ENCODE measurements at places on chromosomes 7 and 10.

GRCh38 chr10:48652344-48652743, 32.3 kb upstream of the WDFY4 start:
- H3K4me1 ChIP-seq = peaks cover 3% of the 10 kb centered on the region
- H3K27me3 ChIP-seq = peaks cover 65% of the 10 kb centered on the region
- no peak overlapping the region for H3K4me3 ChIP-seq

GRCh38 chr7:94245500-94245899, 149.2 kb upstream of the COL1A2 start:
- peaks cover 10% of the 10 kb centered on the region for H3K27me3 ChIP-seq
- DNase-seq = no peak
- no peaks in the 10 kb centered on the region for H3K4me1 ChIP-seq
- H3K27ac ChIP-seq = no peak overlapping the region
- no peak overlapping the region for H3K4me3 ChIP-seq

GRCh38 chr10:124935946-124936345, 6.0 kb upstream of the ZRANB1 start:
- H3K4me1 ChIP-seq = peaks cover 11% of the 10 kb centered on the region
- no peaks in the 10 kb centered on the region for H3K27me3 ChIP-seq
- H3K4me3 ChIP-seq = no peak overlapping the region
- H3K27ac ChIP-seq = peak overlapping the region; percentile 41
- DNase-seq = no peak

DNA sequence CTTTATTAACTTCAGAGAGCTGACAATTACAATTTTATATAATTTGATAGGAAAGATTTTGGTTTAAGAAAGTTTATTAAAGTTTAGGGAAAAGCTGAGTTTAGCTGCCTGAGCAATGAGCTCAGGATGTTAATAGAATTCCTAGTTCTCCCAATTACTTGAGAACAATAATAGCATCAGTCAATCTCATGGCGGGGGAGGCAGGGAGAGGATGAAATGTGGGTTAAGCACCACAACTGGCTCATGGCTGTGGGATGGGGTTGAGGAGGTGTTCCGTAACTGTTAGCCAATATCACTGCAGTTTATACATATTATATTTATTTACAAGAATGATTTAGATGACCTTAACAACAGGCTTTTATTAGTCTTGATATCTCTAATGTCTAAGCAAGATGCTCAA, 266.9 kb upstream of the IMMP2L start:
- no peak overlapping the region for H3K27ac ChIP-seq
- H3K27me3 ChIP-seq = no peaks in the 10 kb centered on the region
- H3K4me1 ChIP-seq = peaks cover 18% of the 10 kb centered on the region
- DNase-seq = no peak
- no peak overlapping the region for H3K4me3 ChIP-seq
- peaks cover 17% of the 10 kb centered on the region for H3K36me3 ChIP-seq

GRCh38 chr10:78292982-78293865, 259.6 kb downstream of the RPS24 start:
- peak overlapping the region; percentile 56 for H3K4me3 ChIP-seq
- peak overlapping the region; percentile 91 for H3K27ac ChIP-seq
- H3K4me1 ChIP-seq = peaks cover 40% of the 10 kb centered on the region
- H3K27me3 ChIP-seq = peaks cover 8% of the 10 kb centered on the region

- peaks cover 11% of the 10 kb centered on the region for H3K4me1 ChIP-seq
- H3K27ac ChIP-seq = no peak overlapping the region
- no peak overlapping the region for H3K4me3 ChIP-seq
- DNase-seq = no peak
- no peaks in the 10 kb centered on the region for H3K36me3 ChIP-seq
- H3K27me3 ChIP-seq = no peaks in the 10 kb centered on the region
Measured at GRCh38 chr7:47663213-47663612, 81.3 kb upstream of the TNS3 start.

DNA sequence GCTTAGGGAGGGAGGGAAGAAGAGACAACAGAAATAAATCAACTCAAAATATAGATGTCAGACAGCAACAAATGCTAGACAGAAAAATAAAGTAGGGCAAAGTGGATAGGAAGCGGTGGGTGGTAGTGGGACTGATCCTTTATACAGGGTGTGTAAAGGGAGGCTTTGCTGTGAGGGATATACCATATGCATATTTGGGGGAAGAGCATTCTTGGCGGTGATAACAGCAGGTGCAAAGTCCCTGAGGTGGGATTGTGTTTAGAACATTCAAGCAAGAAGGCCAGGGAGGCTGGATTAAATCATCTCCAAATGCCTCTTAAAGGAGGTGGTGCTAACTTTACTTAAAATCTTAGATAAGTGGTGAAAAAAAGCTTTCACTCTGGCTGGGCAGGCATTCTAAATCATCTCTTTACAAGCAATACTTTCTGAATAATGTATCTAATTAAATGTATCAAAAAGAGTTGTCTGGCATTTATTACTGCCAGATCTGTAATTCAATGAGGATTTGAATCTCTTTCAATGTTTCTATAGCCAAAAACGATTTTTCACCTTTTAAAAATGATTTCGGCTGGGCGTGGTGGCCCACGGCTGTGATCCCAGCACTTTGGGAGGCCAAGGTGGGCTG, 9.4 kb upstream of the AKR1B15 start:
- H3K27ac ChIP-seq = no peak overlapping the region
- peaks cover 15% of the 10 kb centered on the region for H3K27me3 ChIP-seq
- no peaks in the 10 kb centered on the region for H3K36me3 ChIP-seq
- DNase-seq = no peak
- no peak overlapping the region for H3K4me3 ChIP-seq

- no peak for DNase-seq
- no peaks in the 10 kb centered on the region for H3K27me3 ChIP-seq
- H3K4me3 ChIP-seq = no peak overlapping the region
Measured at GRCh38 chr7:80858141-80858903, 60.5 kb downstream of the SEMA3C start.

- H3K27ac ChIP-seq = no peak overlapping the region
- H3K4me3 ChIP-seq = no peak overlapping the region
- peaks cover 2% of the 10 kb centered on the region for H3K4me1 ChIP-seq
- H3K27me3 ChIP-seq = peaks cover 47% of the 10 kb centered on the region
Measured at GRCh38 chr7:142784096-142784495, 13.3 kb downstream of the PRSS2 start.

GRCh38 chr7:128860158-128861073, 2.2 kb upstream of the ATP6V1F start:
- no peak overlapping the region for H3K27ac ChIP-seq
- peaks cover 7% of the 10 kb centered on the region for H3K4me1 ChIP-seq
- no peaks in the 10 kb centered on the region for H3K27me3 ChIP-seq
- no peak for DNase-seq

- H3K27me3 ChIP-seq = peaks cover 32% of the 10 kb centered on the region
- H3K36me3 ChIP-seq = no peaks in the 10 kb centered on the region
- no peak for DNase-seq
Measured at GRCh38 chr7:93923942-93924341, 2.4 kb downstream of the GNG11 start.

DNA sequence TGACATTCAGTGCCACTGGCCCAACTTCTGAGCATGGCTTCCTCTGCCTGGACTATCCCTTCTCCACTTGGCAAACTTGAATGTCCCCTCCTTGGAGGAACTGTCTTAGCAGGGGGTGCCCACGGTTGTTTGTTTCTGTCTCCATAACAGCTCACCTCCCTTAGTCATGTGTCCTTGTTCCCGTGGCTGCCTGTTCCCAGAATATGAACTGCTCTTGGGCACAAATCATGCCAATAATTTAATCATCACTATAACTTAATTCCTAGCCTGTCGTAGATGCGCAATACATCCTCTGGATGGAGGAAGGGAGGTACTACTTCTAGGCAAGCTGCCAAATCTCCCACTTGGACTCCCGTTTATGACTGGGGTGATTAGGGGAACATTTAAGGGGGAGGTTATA, 173.1 kb downstream of the MYOF start:
- DNase-seq = no peak
- peaks cover 13% of the 10 kb centered on the region for H3K36me3 ChIP-seq
- H3K4me1 ChIP-seq = no peaks in the 10 kb centered on the region
- no peaks in the 10 kb centered on the region for H3K27me3 ChIP-seq

DNA sequence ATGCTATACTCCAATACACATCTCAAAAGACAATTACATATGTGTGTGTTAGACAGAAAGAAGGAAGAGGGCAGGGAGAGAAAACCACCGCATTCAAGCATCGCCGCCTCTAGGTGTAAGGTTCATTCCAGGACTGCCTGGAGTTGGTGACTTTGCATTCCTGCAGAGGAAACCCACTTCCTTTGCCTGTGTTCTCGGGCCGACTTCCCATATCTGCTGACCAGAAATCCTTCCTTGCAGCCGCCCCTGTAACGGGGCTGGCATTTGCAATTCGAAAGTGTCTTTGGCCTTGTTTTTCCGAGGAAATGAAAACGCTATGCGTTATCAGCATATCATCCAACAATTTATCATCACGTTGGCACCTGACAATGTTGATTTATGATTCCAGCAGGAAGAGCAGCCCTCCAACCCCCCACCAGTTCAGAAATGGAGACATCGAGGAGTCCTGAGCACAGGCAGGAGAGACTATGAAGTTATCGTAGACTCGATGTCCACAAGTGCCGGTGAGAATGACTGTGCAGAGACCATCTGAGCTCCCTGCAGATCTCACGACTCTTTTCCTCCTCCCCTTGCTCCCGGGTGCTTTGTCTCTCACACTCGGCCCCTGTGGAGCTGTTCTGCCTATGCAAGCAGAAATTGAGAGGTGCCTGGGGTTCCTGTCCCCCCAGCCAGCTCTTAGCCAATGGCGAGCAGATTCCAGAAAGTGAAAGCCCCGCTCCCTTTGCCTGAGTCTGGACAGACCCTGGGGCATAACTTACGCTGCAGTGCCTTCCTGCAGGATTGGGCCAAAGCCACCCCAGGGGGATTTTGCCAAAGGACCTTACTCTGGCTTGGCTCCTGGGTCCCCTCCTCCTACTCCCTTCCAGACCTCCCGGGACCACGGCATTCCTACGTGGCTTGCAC, 68.9 kb upstream of the FOXK1 start:
- H3K27me3 ChIP-seq = no peaks in the 10 kb centered on the region
- peaks cover 9% of the 10 kb centered on the region for H3K4me1 ChIP-seq
- DNase-seq = no peak

- DNase-seq = no peak
- no peaks in the 10 kb centered on the region for H3K36me3 ChIP-seq
Measured at GRCh38 chr7:38934051-38934450, 25.1 kb upstream of the VPS41 start.

GRCh38 chr10:117408436-117409384, 33.5 kb upstream of the PDZD8 start:
- no peak for DNase-seq
- H3K4me1 ChIP-seq = peaks cover 8% of the 10 kb centered on the region
- H3K27me3 ChIP-seq = peaks cover 14% of the 10 kb centered on the region
- H3K4me3 ChIP-seq = no peak overlapping the region

GRCh38 chr10:126907423-126907970, 2.3 kb downstream of the DOCK1 start:
- H3K27ac ChIP-seq = no peak overlapping the region
- DNase-seq = no peak
- peak overlapping the region; percentile 85 for H3K4me3 ChIP-seq
- peaks cover 17% of the 10 kb centered on the region for H3K36me3 ChIP-seq
- peaks cover 63% of the 10 kb centered on the region for H3K27me3 ChIP-seq

DNA sequence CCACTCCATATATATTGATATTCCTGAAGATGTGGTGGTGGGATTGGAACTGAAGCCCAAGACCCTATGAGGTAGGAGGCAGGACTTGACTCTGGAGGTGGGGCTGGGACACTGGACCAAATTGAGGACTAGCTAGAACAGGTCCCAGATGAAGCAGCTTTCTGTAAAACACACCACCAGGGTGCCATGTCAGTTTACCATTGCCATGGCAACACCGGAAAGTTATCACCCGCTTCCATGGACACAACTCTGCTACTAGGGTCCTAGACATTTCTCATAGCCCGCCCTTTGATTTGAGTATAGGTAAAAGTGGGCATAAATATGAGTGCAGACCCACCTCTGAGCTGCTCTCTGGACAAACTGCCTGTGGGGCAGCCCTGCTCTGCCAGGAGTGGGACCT, 490.5 kb upstream of the PFKP start:
- H3K36me3 ChIP-seq = no peaks in the 10 kb centered on the region
- H3K27me3 ChIP-seq = no peaks in the 10 kb centered on the region
- no peak overlapping the region for H3K4me3 ChIP-seq
- no peak for DNase-seq

DNA sequence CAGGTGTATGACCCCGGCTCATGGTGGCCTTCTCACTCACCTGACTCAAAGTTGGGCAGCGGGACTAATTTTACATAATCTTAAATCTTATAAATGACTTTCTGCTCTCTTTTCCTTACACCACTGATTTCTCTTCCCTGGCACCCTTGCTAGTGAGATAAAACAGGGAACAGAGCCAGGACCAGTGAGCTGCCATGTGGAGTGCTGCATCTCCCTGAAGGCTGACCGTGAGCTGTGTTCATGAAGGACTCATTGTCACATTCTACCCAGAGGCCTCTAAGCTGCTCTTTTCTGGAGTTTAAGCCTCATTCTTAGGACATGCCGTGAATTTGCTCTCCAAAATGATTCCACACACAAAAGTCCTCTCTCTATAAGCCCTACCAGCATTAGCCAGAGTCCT, 762.3 kb downstream of the AUTS2 start:
- H3K27ac ChIP-seq = no peak overlapping the region
- H3K36me3 ChIP-seq = no peaks in the 10 kb centered on the region
- DNase-seq = no peak
- H3K4me1 ChIP-seq = peaks cover 9% of the 10 kb centered on the region

- no peak overlapping the region for H3K4me3 ChIP-seq
- H3K27me3 ChIP-seq = no peaks in the 10 kb centered on the region
- peaks cover 2% of the 10 kb centered on the region for H3K36me3 ChIP-seq
- H3K27ac ChIP-seq = no peak overlapping the region
Measured at GRCh38 chr7:63057265-63057664, 941.4 kb upstream of the ZNF722 start.

DNA sequence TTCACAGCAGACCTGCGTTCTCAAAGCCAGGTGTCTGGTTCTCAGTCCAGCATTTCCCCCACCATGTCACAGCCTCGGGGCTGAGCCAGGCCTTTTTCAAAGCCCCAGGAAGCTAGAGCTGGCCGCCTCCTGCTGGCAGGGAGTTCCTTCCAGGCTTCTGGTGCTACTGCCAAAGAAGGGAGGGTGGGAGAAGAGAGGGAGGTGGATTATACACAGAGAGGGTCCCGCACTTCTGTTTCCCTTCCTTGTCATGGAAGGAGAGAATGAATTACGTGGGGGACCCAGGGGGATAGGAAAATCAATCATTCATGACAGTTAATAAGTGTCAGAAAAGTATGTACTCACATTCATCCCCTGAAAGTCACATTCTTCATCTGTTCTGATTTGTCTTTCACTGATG, 600 bp upstream of the LGI1 start:
- peaks cover 20% of the 10 kb centered on the region for H3K4me1 ChIP-seq
- no peak for DNase-seq

GRCh38 chr10:20668985-20669384, 228.1 kb downstream of the NEBL start:
- H3K4me3 ChIP-seq = no peak overlapping the region
- no peaks in the 10 kb centered on the region for H3K36me3 ChIP-seq
- no peak overlapping the region for H3K27ac ChIP-seq
- no peak for DNase-seq

GRCh38 chr10:62653254-62653653, 151.3 kb upstream of the ADO start:
- no peaks in the 10 kb centered on the region for H3K4me1 ChIP-seq
- H3K27me3 ChIP-seq = no peaks in the 10 kb centered on the region
- DNase-seq = no peak
- no peak overlapping the region for H3K27ac ChIP-seq
- no peak overlapping the region for H3K4me3 ChIP-seq
- no peaks in the 10 kb centered on the region for H3K36me3 ChIP-seq
